ENCODE measurements at places on chromosomes 4 and X.

DNA sequence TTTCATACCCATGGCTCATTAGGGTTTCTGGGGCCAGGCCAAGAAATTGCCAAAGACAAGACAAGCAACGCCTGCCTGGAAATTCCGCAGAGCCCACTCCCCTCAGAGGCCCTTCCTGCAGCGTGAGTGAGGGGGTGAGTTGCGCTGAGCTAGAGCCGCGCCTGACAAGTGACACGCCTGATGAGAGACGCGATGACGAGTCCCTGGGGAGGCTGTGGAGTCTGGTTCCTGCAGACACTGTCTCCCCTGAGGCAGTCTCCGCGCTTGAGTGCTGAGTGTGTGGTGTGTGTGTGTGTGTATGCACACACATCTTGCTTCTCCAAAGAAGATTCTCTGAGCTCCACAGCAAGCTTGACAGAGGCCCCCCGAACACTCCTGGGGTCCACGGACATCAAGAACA is 269.8 kb downstream of the BCOR start:
- DNase-seq = no peak

DNA sequence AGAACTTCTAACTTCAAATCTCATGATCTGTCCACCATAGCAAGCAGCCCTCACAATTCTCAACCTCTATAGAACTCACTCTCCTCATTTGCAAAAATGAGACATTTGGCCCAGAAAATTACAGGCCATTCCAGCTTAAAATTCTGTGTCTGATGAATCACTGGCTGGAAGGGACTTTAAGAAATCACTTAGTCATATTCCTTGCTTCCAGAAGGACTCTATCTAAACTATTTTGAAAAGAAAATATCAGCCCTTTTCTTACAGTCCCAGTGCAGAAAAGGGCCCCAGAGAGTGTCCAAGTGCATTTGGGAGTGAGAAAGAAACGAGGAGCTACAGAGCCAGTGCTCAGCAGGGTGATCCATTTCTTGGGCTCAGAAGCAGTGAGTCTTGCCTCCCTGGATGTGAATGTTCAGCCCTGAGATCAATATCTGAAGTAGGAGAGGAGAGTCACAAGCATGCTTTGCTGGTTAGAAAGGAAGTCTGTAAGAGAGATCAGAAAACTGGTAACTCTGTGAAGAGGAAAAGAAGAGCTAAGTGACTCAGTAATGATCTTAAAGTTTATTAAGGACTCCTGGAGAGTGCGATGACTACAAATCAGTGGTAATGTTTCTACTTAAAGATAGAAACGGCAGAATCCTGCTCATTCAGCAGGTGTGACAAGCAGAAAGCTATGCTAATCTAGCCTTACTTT is 139.8 kb downstream of the PALLD start:
- DNase-seq = no peak

- no peak for DNase-seq
Measured at GRCh38 chr4:38422850-38423249, 241.1 kb upstream of the KLF3 start.

DNA sequence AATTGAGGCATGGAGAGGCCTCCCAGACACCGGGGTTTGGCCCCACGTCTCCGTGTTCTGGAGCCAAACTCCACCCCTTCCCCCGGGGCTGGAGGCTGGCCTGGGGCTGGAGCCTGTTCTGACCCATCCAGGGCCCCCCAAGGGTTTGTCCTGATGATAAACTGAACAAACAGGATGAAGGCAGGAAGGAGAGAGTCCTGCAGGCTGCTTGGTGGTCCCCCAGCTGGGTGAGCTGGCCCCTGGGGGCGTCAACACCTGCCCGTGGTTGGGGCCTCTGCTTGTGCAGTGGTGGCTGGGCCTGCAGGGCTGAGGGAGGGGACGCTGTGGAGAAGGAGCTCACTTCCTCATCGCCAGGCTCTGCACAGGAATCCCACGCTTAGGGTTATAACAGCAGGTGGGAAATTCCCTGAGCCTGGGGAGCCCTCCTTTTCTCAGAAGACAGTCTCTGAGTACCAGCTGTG is 2.3 kb downstream of the SH3TC1 start:
- peak; percentile 24 for DNase-seq

DNA sequence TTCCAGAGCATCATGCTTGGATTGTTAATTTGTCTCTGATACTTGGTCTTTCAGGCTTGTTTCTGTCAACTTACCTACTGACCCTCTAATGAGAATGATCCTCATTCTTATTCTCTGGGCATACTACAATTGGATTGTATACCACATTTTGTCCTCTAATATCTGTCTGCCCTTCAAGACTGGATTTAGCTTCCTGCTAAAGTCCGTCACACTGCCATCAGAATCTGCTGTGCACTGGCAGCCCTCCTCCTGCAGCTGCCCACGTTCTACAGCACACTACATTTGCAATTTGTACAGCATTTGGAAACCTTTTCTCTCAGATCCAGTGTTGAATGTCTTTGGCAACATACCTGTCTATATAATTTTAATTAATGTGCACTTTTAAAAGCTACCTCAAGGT is 183.1 kb downstream of the ZNF330 start:
- DNase-seq = no peak

DNA sequence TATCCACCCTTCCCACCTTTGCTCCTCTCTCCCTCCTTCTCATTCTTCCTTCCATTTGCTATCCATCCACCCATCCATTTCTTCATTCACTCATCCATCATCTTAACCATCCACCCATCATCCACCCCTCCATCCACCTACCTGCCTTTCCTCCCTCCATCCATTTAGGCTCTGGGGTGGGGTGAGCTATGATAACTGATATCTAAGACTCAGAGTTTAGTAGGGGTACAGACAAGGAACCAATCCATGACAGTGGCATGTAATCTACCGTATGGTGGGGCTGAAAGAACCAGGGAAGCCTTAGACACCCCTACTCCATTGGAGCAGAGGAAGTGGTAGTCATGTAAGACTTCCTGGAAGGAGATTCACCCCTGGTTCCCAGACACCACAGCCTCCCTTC is 23.2 kb downstream of the PSAPL1 start:
- DNase-seq = no peak

DNA sequence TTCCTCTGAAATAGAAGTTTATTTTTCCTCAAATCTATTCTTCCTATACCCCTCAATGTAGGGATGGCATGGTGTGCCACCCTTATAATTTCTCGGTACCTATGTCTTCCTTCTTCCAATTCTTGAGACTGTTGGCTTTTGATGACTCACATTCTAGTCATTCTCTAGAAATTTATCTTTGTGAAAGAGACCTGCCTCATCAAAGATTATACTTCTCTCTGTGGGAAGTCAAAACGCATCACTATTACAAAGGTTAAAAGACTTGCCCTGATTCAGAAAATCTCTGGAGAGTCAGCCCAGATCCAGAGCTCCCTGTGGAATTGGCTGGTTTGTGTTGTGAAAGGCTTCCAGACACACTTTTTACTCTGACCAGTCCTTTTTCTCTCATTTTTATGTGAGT is 65.9 kb upstream of the FSTL5 start:
- no peak for DNase-seq

DNA sequence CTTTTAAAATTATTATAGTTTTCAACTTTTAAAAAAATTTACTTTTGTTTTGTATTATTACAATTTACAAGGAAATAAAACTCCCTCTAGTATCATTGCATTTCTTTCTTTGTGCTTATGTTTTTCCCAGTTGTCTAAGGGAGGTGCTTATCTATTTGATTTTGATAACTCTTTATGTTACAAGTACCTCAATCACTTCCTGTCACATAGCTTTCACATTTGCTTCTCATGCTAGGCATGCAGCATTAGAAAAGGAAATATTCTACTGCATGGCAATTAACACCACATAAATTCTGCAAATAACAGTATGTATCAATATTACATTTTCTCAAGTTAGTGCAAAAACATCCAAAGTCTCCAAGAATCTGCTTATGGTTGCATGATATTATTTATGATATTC is 180.3 kb upstream of the HS3ST1 start:
- DNase-seq = no peak

DNA sequence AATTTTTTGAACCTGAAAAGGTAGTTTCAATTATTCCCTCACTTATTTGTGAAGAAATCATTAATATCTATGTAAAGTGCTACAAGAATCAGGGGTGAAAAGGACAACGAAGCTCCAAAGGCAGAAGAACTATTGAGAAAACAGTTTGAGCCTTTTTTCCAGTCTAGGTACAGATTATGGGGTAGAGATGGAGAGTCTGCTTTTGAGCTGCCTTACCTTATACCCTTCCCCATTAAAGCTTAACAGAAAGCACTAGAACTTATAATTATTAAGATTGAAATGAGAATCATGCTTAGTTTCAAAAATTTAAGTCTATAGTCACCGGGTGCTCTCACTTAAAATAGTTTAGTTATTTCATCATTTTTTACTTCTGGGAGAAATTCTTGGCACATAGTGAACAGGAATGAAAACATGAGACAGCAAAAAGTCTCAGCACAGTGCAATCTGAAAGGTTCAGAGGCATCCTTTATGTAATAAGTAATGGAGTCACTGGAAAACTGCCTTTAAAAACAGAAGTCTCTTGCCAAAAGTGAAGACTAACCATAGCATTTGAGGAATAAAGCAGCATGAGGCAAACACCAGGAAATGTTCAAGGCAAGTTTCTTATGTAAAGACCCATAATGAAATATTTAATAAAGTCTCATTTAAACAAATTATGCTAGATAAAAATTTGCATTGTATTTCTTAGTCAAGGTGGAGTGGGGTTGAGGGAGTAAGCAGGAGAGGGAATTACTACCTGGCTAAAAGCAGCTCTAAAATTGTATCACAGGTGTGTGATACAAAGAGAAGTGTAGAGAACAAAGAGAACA is 5.1 kb upstream of the DCLK2 start:
- DNase-seq = no peak

- no peak for DNase-seq
Measured at GRCh38 chr4:11463707-11464106, 35.0 kb upstream of the HS3ST1 start.

- no peak for DNase-seq
Measured at GRCh38 chr4:124288706-124289486, 423.6 kb downstream of the ANKRD50 start.

DNA sequence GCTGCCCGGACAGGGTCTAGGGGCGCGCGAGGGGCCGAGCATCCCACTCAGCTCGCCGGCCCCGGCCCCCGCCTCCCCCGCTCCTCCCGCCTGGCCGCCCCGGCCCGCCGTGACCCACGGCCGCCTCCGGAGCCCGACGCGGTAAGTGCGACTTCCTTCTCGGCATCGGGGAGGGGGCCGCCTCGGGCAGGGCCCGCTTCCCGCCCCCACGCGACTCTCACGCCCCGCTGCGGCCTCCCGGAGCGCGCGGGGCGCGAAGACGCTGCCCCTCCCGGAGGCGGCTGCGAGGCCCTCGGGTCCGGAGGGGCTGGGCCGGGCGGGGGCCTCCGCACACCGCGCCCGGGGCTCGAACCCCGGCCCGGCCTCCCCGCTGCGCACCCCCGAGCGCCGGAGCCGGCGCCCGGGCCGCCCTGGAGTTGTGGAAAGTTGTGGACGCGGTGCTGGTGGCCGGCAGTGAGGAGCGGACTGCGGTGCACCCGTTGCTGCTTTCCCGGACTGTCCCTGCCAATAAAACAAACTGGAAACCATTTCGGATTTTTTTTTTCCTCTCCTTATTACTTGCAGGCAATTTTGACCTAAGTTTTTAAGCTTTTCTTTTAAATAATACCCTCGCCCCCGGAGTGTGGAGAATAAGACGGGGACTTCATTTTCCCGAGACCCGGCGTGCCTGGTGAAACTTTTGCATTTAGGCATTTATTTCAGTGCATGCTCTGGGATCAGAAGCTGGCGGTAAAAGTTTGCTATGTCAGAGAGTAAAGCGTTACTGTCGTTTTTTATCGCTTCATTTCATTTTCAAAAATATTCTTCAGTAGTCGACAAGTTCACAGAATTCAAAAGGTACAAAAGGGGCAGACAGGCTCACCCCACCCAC is 13.0 kb upstream of the TMEM156 start:
- no peak for DNase-seq

DNA sequence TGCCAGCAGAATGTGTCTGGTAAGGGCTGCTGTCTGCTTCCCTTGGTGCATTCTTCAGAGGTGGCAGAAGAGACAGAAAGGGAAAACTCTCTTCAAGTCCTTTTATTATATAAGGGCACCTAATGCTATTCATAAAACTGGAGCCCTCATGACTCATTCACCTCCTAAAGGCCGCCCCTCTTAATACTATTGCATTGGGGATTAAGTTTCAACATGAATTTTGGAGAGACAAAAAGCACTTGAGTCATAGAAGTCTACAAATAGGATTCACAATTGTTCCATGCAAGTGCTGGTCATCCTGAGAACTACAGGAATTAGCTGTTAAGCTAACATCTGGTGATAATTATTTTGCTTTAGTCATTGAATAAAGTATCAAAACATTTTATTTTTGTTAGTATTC is 349.5 kb downstream of the HS3ST1 start:
- no peak for DNase-seq

DNA sequence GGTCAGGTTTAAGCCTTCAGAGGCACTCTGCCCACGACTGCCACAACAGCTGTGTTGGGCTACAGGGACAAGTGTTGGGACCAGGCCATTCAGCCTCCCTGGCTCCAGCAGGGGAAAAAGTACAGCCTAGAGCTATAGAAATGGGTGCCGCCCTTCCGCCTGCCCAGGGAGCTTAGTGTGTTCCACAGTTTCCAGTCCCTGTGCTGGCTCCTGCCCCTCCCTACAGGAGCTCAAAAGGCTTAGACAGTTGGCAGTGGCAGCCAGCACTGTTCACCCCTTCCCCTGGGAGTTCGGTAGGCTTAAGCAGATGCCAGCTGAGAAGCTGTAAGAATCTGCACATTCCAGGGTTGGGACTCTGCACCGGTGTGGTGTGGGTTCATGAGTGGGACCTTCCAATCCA is 408.2 kb upstream of the INTU start:
- DNase-seq = no peak

GRCh38 chr4:58514299-58514698 is 1404.1 kb upstream of the IGFBP7 start:
- DNase-seq = no peak

DNA sequence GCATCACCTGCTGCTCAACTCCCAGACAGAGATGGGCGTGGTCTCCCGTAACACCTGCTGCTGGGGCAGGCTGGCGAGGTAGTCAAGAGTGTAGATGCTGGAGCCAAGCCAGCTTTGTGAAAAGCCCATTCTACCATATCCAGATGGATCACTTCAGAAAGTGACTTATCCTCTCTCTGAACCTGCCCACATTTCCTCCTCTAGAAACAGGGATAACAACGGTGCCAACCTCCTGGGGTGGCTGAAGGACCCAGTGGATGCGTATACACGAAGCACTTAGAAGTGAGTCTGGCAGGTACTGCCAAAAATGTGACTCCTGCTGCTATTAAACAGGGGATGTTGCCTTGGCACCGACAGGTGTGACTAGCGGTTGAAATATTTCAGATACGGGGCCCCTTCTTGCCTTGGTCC is 95.8 kb downstream of the SORBS2 start:
- DNase-seq = no peak

- no peak for DNase-seq
Measured at GRCh38 chrX:66002824-66003680, 36.8 kb downstream of the VSIG4 start.

Data from stimulated activated CD8-positive, alpha-beta memory T cell treated with anti-CD3 and anti-CD28 coated beads, Interleukin-15, amount 100 ng/mL, for 4 hours (primary cell).